ENCODE measurements at places on chromosomes 16 and 17. TPM values are rescaled to one million over a fixed set of nuclear protein-coding genes. Genes with fewer than 3 reads are reported as not detected.

- no peak for ATAC-seq
Observed at GRCh38 chr17:47975189-47975822, 4.4 kb downstream of the CDK5RAP3 start.

DNA sequence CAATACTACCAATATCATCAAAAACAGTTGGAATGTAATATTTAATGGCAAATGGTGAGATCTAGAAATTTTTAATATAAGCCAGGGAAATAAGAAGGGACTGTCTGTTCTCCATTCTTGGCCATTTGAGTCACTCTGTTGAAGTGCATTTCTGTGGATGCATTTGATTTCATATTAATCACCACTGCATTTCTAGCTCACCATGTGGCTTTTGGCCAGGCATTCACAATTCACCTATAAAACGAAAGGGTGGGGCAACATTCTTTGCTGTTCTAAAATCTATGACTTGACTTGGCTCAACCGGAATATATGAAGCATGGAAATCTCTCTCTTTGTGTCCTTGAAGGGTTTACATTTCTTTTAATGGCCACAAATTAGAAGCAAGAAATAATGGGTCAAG is 483.0 kb downstream of the SLC39A11 start:
- no peak for ATAC-seq

Gene PPP1R27
- not detected for total RNA-seq

DNA sequence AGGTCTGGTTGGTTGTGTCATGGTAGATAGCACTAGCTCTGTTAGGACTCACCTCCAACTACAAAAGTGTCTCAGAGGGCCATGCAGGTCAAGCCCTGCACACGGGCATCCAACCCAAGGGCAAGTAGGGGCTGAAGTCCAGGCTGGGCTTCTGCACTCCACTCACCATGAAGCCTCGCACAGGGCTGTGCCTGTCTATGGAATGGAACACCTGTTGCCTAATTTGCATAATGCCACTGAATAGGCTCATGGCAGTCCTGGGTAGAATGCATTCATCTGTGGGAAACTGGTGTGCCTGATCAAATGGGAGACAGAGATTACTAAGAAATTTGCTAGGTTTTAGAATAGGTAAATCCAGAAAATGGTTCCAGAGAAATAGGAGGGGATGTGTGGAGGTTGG is 8.0 kb upstream of the AKAP1 start:
- no peak for ATAC-seq

- ATAC-seq = peak; percentile 31
Observed at GRCh38 chr17:49993423-49994060, 1.5 kb downstream of the DLX3 start.

Gene APOBR
- 4.3 TPM for total RNA-seq

Gene NLRC3
- 49.1 TPM for total RNA-seq

- ATAC-seq = no peak
Observed at GRCh38 chr16:52101246-52101645, 445.7 kb downstream of the TOX3 start.

Measured in activated T-helper 17 cell treated with anti-CD3 and anti-CD28 coated beads, Interleukin-2, amount 50 U/mL, for 72 hours (primary cell).